ENCODE measurements at places on chromosomes 11 and 22.
A peak's percentile ranks its signal among the peaks of the same experiment; 100 is the strongest.

DNA sequence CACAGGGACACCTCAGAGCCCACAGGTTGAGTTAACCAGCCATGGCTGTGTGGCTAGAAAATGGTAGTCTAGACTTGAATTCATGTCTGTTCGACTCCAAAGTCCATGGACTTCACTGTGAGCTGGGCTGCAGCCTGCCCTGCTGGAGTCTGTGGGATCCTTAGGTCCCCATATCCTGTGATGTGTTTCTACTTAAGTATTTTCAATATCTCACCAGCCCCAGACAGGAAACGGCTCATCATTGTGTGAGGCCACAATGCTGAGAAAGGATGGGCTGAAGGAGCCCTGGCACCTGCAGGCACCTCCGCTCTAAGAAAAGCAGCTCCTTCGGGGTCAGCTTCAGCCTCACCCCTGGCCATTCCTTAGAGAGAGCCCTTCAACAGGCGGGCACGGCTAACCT, 93.1 kb downstream of the NAT10 start:
- no peak for DNase-seq

GRCh38 chr11:116605543-116606459, 167.0 kb downstream of the BUD13 start:
- DNase-seq: peak; percentile 79

DNA sequence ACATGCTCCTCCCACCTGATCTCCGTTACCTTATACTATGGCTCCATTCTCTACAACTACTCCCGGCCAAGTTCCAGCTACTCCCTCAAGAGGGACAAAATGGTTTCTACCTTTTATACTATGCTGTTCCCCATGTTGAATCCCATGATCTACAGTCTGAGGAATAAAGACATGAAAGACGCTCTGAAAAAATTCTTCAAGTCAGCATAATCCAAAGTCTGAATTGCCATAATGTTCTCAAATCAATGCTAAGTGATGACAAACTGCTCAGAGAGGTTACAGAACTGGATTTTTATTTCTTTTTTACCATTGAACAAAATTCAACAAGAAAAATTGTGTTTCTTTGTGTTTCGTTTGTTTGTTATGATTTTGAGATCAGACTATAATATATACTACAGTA, 7.6 kb downstream of the OR9G4 start:
- no peak for DNase-seq

DNA sequence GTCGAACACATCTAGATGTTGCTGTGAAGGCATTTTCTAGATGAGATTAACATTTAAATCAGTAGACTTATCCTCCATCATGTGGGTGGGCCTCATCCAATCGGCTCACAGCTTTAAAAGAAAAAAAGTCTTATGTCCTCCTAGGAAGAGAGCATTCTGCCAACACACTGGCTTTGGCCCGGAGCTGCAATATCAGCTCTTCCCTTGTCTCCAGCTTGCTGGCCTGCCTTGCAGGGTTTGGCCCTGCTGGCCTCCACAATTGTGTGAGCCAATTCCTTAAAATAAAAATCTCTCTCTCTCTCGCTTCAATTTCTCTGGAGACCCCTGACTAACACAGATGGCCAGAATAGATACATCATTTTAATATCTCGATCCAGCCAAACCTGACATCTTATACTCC, 13.1 kb upstream of the ABCC8 start:
- no peak for DNase-seq

GRCh38 chr11:48054994-48055291, 74.6 kb downstream of the PTPRJ start:
- no peak for DNase-seq

DNA sequence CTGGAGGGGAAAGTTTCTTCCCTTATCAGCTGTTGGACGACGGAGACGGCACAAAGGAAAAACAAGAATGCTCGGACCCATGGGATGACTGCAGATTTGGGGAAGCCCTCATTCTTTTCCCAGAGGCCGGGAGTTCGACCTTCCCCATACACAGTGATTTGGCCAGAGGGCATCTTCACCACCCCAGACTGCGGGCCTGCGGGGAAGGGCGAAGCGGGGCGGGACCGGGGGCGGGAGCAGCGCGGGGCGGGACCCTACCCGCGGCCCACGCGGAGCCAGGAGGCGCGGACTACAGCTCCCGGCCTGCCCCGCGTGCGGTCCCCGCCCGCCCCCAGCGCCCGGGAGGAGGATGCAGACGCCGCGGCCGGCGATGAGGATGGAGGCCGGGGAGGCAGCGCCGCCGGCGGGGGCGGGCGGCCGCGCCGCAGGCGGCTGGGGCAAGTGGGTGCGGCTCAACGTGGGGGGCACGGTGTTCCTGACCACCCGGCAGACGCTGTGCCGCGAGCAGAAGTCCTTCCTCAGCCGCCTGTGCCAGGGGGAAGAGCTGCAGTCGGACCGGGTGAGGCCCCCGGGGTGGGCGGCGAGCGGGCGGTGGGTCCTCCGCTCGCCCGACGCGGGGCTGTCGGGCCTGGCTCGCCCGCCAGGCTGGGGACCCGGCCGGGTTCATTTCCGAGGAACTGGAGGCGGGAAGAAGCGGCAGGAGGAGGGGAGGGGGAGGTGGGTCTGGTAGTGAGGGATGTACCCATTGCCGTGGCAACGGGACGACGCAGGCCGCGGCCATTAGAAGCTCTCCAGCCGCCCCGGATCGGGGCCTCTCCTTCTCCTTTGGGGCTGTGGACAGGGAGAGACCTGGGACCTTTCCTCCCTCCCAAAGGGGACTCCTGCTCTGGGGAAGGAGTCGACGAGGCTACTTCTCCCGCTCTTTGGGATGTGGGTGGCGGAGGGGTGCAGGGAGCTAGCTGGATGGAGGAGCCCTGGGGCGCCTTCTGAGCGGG, at the start of gene KCTD17:
Gene KCTD17 (plus strand): TSS at position 352 of the 995 bp plus-strand sequence. CDS start 19 bp downstream, at position 371.
- peak; percentile 80 for DNase-seq

DNA sequence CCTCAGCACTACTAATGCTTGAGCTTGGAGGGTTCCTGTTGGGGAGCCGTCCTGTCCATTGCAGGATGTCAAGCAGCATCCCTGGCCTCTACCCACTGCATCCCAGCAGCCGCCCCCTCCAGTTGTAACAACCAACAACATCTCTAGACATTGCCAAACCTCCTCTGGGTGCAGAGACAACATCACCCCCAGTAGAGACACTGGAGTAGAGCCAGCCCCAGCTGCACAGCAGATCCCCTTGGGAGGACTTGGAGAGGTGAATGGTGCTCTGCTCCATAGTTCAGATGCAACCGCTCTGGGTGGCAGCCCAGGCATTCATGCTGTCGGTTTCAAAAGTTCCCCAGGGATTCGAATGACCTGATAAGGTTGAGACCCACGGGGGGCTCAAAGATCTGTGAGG, 259.0 kb downstream of the MN1 start:
- DNase-seq: no peak

- no peak for DNase-seq
Measured at GRCh38 chr11:46981436-46981835, 44.9 kb downstream of the CSTPP1 start.

GRCh38 chr11:118434123-118434552, 2.2 kb upstream of the KMT2A start:
- no peak for DNase-seq

GRCh38 chr11:43934601-43935423, 7.6 kb upstream of the C11orf96 start:
- no peak for DNase-seq

DNA sequence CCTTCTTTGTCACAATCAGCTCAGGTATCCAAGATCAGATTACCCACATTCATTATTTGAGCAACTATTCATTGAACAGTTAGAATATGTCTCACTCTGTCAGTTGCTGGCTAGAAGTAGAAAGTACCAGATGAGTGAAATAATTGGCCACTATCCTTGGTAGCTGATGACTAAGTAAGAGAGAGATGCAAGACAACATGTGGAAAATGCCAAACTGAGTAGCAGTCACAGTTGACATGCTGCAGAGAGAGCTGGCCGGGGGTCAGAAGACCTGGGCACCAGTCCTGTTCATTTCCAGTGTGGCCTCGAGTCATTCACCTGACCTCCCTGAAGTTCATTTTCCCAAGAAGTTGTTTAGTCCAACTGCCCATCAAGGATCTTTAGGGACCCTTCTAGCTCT, 22.5 kb upstream of the SMIM35 start:
- no peak for DNase-seq

GRCh38 chr11:77401486-77402217, 72.2 kb downstream of the PAK1 start:
- DNase-seq: no peak

GRCh38 chr11:69272831-69273485, 21.0 kb upstream of the MYEOV start:
- DNase-seq: no peak

DNA sequence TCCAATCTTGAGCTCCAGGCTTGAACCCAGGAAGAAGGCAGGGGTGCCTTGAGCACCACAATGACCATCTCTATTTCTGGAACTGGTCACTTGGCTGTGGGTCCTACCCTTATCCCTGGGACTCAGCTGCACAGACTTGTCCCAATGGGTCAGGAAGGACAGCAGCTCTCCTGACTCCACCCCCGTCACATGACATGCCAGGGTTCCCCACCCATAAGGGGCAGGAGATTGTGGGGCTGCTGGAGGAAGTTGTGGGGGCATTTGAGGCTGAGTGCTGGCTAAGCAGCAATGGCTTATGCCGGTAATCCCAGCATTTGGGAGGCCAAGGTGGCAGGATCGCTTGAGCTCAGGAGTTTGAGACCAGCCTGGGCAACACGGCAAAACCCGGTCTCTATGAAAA, 56.2 kb downstream of the NFAM1 start:
- no peak for DNase-seq

DNA sequence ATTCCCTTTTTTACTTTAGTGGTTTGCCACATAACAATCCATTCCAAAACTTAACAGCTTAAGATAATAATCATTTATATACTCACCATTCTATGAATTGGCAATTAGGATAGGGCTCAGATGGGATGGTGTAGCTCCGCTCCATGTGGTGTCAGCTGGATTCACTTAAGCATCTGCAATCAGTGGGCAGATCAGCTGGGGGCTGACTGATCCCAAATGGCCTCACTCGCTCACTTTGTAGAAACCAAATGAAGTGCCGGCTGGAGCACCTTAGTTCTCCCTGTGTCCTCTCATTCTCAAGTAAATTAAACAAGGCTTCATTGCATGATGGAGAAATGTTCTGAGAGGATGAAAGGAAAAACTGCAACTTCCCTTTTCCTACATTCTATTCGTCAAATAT, 161.4 kb downstream of the WT1 start:
- no peak for DNase-seq

- no peak for DNase-seq
Measured at GRCh38 chr11:111982019-111982464, 43.2 kb upstream of the DLAT start.

DNA sequence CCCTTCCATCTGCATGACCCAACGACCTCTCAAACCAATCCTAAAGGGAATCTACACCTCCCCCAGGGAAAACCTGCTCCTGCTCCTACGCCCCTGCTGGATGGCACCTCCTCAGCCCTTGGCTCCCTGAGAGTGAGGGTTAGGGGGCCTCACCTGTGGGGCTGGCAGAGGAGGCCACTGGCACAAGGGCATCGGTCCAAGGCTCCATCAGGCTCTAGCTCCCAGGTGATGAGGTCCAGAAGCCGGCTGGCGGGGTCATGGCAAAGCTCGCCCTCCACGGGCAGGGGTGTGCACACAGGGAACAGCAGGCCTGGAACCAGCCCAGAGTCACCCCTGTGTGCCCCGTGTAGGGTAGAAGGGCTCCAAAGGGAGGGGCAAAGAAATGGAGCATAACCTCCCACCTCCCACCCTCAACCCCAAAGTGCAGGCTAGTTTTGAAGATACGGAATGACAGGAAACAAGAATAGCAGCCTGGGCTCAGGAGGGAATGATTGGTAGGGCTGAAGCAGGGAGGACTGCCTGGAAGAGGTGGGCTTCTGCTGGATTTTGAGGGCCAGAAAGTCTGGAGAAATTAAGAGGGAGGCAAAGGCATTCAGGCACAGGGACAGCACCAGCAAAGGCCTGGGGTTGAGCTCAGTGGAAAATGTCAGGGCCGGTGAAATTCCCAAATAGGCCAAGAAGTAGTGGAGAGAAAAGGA, 42.6 kb downstream of the DKK3 start:
- DNase-seq: peak; percentile 51

DNA sequence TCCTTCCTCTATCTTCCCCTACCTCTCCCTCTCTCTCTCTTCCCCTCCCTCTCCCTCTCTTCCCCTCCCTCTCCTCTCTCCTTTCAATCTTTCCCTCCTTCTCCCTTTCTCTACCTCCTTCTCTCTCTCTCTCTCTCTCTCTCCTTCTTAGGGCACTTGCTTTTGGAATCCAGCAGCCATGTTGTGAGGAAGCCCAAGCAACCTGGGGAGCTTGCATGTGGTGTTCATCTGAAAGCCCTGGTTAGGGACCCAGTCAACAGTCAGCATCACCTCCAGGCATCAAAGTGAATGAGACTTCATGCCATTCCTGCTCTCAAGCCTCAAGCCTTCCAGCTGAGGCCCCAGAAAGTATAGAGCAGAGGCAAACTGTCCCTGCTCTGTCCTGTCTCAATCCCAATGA, 65.6 kb upstream of the SHISAL1 start:
- DNase-seq: no peak

DNA sequence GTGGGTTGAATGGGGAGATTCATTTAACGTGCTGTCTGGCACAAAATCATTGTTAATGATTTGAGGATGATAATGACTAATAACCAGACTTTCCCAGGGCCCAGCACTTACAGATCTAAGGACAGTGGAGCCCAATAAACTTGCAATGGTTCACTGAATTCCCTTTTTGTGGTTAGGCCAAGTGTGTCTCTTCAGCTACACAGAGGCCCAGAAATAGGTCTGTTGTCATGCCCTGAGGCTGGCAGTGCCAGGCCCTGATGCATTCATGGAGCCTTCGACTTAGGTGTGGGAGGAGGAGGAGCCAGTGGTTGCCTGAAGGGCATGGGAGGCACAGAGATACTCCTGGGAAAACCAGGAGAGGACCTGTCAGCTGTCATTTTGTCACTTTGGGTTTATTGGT, 56.1 kb downstream of the KIAA1671 start:
- no peak for DNase-seq

DNA sequence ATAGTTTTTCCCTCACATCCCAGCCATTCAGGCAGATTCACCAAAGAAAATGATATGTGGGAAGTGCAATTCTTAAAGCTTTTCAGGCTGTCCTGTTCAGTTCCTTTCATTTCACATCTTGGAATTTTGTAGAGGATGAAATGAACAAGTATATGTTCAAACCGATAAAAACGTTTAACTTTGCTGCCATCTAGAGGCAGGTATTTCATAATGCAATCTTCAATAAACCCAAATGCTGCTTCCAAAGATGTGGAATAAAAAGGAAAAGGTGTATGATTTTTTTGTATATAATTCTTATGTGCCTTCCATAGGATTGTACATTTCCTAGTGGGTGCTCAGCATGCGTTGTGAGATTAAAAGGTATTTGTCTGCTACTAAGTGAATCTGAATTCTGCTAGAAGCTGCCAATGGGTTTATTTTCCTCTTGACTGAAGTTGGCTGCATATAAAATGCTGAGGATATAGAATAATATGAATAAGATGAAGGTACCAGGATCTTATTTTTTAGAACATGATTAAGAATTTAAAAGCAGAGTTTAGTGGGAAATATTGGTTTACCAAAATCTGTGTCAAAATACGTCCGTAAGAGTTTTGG, 199.3 kb downstream of the PGR start:
- DNase-seq: no peak
